ENCODE measurements at places on chromosomes 11 and 22.

DNA sequence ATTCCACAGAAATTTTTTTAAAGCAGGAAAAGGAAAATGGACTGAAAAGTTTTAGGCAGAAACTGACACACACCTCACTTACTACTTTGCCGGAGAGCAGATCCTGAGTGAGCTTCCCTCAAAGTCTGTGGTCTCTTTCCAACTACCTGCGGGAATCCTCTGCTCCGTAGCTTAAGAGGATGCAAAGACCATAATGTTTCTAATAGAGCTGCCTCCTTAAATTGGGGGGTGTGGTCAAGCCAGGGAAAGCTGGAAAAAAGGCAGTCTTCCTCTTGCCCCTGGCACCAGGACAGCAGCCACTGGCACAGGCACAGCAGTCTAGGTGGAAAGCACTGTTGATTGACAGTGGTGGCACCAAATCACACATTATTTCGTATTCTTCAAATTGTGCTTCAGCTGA lies at the start of gene ETS1:
TSS of gene ETS1 (minus strand) at position 144 of the 400 bp plus-strand sequence. CDS start 14,428 bp downstream, outside the sequence.
- DNase-seq = no peak

GRCh38 chr22:37303821-37304274 lies 21.5 kb downstream of the CYTH4 start:
- no peak for DNase-seq

GRCh38 chr11:82995235-82995634 lies 76.5 kb downstream of the RAB30 start:
- no peak for DNase-seq

DNA sequence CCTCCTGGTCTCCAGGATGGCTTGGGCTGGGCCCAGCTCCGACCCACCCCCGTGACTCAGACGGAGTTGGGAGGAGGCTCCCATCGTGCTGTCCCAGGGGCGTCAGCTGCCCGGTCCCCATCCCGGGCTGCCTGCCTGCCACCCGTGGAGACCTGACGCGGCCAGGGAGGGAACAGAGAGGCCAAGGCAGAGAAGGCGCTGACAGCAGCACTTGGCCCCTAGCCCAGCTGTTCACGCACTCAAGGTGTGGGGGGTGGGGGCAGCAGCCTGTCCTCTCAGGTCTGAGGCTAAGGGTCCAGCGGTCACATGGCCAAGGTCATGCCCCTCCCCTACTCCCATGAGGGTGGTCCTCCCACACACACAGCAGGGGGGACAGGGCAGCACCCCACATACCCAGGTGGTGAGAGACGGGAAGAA lies 48.6 kb downstream of the ELFN2 start:
- no peak for DNase-seq

All from stimulated activated CD4-positive, alpha-beta T cell treated with anti-CD3 and anti-CD28 coated beads, Interleukin-15, amount 100 ng/mL, for 1 hour (primary cell).